ENCODE measurements at places on chromosomes 3 and 15. TPM values are rescaled to one million over a fixed set of nuclear protein-coding genes. Genes with fewer than 3 reads are reported as not detected.

ELL3 gene
- total RNA-seq: 0.82 TPM

HGD gene
- total RNA-seq: 0.49 TPM

C3orf85 gene
- not detected for total RNA-seq

DNA sequence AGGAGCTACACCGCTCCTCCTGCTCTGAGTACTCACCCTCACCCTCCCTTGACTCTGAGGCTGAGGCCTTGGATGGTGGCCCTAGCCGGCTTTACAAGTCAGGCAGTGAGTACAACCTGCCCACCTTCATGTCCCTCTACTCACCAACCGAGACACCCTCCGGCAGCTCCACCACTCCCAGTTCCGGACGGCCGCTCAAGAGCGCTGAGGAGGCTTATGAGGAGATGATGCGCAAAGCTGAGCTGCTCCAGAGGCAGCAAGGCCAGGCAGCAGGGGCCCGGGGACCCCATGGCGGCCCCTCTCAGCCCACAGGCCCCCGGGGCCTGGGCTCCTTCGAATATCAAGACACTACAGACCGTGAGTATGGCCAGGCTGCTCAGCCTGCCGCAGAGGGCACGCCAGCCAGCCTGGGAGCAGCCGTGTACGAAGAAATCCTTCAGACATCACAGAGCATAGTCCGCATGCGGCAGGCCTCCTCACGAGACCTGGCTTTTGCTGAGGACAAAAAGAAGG, 21.2 kb upstream of the APEH start:
- DNase-seq: no peak

DNA sequence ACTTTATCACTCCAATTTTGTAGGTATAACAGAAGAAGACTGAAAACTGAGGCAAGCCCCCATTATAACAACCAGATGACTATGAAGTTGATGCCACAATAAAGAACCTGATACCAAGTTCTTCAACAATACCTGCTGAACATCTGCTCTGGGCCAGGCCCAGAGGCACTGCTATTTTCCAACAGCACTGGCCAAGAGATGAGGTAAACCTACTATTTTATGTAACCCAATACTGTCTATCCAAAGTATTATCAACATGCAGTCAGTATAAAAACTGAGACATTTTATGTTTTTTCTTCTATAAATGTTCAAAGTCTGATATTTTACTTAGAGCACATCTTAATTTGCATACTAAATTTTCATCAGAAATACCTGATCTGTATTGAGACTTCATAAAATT, 6.1 kb downstream of the SPG11 start:
- DNase-seq: no peak

- DNase-seq: no peak
Observed at GRCh38 chr3:12005951-12006625, 1.9 kb downstream of the SYN2 start.

- DNase-seq: no peak
Observed at GRCh38 chr3:99240700-99241099, 339.2 kb upstream of the DCBLD2 start.

- no peak for DNase-seq
Observed at GRCh38 chr3:149473357-149474249, 894 bp upstream of the TM4SF4 start.
